ENCODE measurements at places on chromosomes 3 and 15. TPM values are rescaled to one million over a fixed set of nuclear protein-coding genes. Genes with fewer than 3 reads are reported as not detected.

GOLGA8Q gene
- 2.2 TPM for total RNA-seq

LAMB2 gene
- 174 TPM for total RNA-seq

ATP8B4 gene
- 0.26 TPM for total RNA-seq

DNA sequence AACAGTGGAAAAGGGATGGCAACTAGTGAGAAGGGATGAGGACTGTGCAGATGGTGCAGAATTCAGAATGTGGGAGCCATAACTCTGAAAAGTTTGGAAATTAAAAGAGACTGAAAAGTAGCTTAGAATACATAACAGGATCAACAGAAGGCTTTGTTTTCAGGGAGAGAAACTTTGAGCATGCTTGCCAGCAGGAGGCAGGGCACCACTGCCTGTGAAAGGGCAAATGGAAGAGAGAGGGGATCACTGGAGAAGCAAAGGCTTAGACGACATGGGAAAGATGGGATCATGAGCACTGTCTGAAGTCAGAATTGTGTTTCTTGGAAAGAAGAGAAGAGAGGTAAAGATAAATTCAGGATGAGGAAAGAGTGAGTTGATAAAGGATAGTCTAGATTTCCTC, 99.6 kb downstream of the ABI3BP start:
- peak; percentile 47 for DNase-seq

DNA sequence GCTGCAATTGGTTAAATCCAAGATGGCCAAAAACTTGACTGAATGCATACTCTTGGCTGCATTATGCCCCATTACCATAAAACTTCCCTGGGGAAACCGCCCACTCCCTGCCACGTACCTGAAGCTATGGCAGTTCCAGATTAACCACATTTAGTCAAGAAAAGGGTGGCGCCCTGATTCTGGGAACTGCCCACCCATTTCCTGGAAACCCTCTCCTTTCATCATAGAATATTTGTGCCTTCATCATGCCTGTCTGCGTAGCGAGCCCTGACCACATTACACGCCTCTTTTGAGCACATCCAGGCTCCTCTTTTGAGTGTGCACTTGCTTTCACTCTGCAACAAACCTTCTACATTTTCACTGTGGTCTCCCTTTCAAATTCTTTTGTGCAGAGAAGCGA, 5.2 kb downstream of the LINS1 start:
- DNase-seq, result peak; percentile 83

DNA sequence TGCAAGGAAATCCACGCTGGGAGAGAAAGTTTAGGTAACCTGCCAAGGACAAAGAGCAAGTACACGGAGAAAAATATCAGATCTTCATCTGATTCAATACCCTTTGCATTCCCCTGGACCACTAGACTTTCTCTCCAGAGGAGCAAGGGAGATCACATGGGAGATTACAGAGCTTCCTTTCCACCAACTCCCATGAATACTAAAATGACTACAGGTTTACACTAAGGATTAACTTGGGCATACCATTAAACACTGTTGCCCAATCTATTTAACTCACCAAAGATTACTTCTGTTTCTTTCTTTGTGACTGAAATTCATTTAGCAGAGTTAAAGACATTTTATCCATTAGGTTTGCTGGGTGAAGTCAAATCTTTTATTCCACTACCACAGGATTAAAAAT, 71.2 kb downstream of the RYK start:
- DNase-seq, result no peak

DNA sequence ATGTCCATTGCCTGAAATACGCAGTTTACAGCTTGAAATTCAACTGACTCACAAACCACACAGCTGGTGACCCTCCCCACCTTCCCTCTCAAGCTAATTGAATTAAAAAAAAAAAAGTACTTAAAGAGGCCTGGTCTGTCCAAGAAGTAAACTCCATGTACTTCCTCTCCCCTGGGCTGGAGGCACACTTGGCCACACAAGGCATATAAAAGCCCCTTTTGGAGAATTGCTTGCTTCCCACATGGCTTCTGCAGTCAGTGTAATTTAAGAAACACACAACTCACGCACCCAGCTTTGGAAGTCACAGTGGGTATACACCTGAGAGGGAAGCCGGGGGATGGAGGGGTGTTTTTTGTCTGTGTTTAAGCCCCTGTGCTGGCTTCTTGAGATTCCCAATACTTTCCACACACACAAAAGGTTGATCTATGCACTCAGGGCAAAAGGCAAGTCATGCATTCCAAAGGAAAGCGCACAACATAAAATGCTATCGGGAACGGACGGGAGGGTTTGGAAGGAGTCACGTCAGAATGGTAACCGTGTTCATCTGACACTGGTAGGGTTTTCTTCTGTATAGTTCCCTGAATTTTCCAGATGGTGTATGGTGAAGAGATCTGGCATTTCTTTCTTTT, 106.6 kb upstream of the ALDH1A3 start:
- DNase-seq, result no peak

DNA sequence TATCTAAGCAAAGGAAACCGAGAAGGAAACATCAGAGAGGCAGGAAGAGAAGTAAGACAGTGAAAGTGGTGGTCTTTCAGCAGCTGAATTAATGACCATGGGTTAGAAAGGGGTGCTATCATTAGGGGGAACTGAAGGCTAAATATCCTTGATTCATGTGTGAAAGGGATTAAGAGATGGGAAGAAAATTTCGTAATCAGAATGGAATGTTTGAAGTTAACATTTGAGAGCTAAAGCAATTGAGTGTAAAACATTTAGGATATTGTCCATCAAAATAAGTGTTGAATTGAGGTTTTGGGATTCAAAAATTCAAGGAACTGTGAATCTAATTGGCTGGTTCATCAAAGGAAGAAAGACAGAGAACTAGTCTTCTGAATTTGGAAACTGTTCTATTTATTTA, 4.1 kb upstream of the ECT2 start:
- peak; percentile 48 for DNase-seq

- DNase-seq, result no peak
Observed at GRCh38 chr15:81475926-81476325, 101.9 kb upstream of the TMC3 start.

GRCh38 chr15:79339588-79340314, 28.8 kb downstream of the TMED3 start:
- DNase-seq, result peak; percentile 35

GRCh38 chr15:80599359-80599758, 95.8 kb upstream of the ABHD17C start:
- peak; percentile 95 for DNase-seq

DNA sequence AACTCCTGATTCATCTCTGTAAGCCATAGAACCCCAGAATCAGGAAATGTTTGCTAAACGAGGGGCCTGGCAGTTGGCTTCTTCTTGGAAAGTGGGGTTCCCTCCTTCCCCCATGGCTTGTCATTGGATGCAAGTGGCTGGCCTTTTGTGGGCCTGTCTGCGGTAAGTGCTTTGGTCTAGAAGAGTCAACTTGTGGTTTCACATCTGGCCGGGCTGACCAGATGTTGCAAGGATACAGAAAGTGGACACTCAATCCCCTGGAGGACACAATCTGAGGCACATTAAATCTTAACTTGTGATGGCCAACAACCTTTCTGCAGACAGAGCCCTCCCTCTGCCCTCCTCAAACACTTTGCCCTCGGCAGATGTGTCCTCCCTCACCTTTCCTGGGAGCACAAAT, 1.1 kb downstream of the FAH start:
- no peak for DNase-seq

DNA sequence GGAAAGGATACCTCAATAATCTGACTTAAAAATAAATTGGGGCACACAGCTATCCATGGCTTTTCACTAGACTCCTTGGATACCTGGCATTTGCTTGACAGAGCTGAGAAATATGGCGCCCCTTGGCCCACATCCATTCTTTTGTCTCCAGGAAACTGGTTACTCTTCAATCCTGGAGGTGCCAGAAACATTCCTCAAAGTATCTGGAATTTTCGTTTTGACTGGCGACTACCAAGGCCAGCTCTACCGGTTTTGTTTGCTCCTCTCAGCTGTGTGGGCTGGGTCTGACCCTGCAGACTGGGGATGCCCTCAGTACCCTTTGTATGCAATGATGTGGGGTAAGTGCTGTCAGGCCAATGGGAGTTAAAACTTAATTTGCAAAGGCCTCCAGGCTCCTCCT, 27.0 kb downstream of the KATNBL1 start:
- peak; percentile 15 for DNase-seq

DNA sequence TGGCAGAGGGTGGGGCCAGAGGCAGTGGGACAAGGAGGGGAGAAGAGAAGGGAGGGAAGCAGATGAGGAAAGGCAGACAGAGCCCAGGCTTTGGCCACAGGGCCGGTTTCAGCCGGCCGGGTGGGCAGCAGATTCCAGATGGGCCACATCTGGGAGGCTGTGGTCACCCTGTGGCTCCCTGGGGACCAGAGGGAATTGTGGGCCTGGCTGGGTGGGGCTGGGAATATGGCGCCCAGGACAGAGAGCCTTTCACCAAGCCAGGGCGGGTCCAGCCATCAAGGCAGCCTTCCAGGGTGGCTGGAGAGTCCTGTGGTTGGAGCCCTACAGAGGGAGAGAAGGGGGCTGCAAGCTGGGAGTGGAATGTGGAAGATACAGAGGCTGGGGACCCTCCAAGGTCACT, 18.9 kb downstream of the PTH1R start:
- DNase-seq, result no peak

- no peak for DNase-seq
Observed at GRCh38 chr15:58534556-58534955, 102.8 kb downstream of the LIPC start.

Measured in bronchial epithelial cell (primary cell).